ENCODE measurements at places on chromosomes 6 and 20.

GRCh38 chr6:56539527-56540105 lies 103.1 kb downstream of the DST start:
- DNase-seq: no peak

- DNase-seq: no peak
These were observed 87.9 kb upstream of the CNKSR3 start for GRCh38 chr6:154598399-154598798.

DNA sequence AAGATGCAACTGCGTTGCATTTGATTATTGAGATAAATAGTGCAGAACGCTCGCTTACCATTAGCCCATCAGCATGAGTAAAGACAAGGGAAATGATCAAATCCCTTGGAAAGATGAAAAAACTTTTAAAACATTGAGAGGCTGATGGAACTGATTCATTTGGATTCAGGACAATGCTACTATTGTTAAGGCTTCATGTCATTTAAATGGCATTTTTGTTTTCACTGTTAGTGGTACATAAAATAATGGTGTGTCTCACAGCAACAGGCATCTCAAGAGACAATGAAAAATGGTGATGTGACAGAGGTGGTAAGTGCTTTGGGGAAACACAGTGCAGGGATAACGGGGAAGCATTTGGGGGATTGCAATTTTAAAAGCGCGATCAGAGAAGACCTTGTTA lies 159.7 kb upstream of the KCNG1 start:
- DNase-seq: no peak

GRCh38 chr6:93196406-93196970 lies 222.9 kb downstream of the EPHA7 start:
- no peak for DNase-seq

- no peak for DNase-seq
These were observed 52.5 kb downstream of the PRND start for GRCh38 chr20:4774207-4774606.

DNA sequence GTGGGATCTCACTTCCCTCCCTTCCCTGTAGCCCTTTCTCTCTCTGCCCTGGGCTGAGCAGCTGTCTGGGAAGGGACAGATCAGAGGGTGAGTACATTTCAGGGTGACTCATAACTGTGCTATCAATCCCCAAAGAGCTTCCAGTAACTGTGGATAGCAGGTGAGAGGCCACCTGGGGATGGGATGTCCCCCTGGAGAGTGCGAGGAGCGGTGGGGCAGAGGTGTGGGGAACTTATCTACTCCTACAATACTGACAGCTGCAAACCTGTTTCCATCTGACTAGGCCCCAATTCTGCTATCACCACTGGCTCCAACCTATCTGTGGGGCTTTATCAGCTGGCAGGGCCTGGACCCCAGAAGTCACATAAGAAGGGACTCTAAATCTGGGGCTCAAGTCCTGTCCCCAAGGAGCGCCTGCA lies 32.6 kb downstream of the KCNK5 start:
- no peak for DNase-seq

- DNase-seq: no peak
These were observed 16.0 kb downstream of the C6orf58 start for GRCh38 chr6:127592964-127593363.

DNA sequence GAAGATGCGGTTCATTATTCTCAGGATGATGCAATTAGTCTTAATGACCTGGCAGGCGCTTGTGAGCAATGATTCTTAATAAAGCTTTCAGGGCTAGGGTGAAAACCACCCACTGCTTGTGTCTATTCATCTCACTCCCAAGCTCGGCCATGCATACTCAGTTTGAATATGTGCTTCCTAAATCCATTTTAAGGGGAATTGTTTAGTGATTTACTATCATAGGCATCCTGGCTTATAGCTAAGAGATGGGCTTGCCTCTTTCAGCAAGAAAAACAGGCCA lies 141.1 kb upstream of the SLC24A3 start:
- DNase-seq: no peak

DNA sequence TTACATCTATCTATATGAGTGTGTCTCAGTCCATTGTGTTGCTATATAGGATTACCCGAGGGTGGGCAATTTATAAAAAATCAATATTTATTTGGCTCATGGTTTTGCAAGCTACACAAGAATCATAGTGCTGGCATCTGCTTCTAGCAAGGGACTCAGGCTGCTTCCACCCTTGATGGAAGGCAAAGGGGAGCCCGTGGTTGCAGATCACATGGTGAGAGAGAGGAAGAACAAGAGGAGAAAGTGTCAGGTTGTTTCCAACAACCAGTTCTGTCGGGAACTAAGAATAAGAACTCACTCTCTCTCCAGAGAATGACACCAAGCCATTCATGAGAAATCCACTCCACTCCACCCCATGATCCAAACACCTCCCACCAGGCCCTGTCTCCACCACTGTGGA lies 48.2 kb upstream of the TENT5A start:
- no peak for DNase-seq

DNA sequence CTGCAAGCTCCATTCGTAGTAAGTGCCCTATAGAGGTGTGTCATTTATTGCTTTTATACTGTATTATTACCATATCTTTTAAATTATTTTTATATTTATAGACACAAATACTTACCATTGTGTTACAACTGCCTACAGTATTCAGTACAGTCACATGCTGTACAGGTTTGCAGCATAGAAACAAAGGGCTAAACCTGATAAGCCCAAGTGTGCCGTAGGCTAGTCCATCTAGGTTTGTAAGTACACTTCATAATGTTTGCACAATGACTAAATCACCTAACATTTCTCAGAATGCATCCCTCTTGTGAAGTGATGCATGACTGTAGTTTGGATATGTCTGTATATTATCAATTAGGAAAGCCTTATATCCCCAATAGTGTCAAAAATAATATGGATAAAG lies 122.8 kb downstream of the CLVS2 start:
- no peak for DNase-seq

GRCh38 chr6:166877906-166878305 lies 78.4 kb downstream of the RNASET2 start:
- DNase-seq: no peak

GRCh38 chr6:158629367-158630221 lies 14.9 kb downstream of the DYNLT1 start:
- DNase-seq: no peak

- no peak for DNase-seq
These were observed 68.3 kb downstream of the SMLR1 start for GRCh38 chr6:130895516-130895915.

Data from dorsolateral prefrontal cortex (tissue), 122 donors.